HT-29 (cell line): ENCODE measurements at places on chromosomes 6 and 20.
A peak's percentile ranks its signal among the peaks of the same experiment; 100 is the strongest.

DNA sequence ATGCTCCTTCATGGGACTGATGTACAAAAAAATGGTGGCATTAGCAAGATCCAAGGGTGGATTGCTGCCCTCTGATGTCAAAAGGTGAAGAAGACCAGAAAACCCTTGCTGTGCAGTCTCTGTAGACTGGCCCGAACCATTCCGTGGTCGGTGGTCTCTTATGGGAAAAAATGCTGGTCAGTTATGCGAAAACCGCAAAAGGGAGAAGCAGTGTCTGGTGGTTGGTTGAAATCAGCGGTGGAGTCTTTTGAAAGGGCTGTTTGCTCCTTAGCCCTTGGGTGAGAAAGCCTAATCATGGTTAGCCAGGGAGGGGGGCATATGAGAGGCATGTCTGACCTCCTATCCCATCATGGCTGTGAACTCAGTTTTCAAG lies 108.1 kb downstream of the DTNBP1 start:
- no peak for DNase-seq

GRCh38 chr6:150445486-150445885 lies 76.7 kb downstream of the IYD start:
- DNase-seq = no peak

DNA sequence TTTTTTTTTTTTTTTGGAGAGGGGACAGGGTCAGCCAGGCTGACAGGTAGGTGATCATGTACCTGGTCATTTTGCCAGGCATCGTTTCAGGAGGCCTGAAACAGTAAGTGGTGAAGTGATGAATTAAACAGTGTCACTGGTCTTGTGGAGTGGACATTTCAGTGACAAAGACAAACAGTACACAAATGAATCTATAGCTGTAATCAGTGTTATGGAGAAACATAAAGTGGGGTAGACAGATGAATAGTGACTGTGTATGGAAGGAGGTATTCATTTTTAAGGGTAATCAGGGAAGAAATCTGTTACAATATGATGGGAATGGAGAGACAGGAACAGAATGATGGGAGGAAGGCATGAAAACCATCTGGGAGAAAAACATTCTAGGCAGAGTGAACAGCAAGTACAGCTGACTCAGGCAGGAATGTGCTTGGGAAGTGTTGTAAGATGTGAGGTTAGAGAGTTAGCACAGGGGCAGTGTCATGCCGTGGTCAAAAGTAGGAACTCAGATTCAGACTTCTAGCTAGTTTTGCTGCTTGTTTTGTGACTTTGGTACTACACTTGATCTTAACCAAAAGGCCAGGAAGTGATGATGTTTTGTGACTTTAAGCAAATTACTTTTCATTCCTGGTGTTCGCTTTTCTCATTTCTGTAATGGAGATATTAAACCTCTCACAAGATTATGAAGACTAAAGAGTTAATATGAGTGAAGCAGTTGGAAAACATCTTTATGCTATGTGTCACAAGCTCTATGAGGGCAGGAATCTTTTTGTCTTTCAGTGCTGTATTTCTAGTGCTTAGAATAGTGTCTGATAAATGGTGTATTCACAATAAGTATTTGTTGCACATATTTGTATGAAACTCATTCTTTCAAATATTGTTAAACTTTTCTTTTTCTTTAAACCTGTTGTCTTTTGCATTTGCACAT lies 43.4 kb downstream of the QKI start:
- DNase-seq = no peak

- DNase-seq = no peak
Observed at GRCh38 chr20:38946836-38947235, 15.3 kb upstream of the DHX35 start.

DNA sequence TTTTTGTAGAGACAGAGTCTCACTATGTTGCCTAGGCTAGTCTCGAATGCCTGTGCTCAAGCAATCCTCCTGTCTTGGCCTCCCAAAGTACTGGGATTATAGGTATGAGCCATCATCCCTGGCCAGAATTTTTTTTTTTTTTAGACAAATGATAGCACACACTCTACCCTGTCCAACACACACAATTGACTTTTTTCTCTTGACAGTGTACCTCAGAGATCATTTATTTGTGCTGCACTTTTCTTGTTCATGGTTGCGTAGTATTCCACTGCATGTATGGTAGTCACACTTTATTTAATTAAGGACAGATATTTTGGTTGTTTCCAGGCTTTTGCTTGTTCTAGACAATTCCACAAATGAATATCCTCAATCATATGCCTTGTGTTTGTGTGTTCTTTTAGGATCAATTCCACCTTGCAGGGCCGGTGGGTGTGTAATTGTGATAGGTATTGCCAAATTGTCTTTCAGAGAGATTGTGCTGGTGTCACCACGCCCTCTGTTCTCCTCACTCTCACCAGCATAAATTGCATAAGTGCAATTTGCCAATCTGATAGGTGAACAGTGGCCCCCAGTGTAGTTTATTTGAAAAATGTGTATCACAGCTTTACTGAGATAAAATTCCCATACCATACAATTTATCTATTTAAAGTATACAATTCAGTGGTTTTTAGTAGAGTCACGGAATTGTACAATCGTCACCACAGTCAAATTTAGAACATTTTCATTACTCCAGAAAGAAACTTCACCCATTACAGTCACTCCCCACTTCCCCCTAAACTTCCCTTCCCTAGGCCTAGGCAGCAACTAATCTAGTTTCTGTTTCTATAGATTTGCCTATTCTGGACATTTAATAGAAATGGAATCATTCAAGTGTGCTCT lies 20.1 kb downstream of the SRC start:
- no peak for DNase-seq

DNA sequence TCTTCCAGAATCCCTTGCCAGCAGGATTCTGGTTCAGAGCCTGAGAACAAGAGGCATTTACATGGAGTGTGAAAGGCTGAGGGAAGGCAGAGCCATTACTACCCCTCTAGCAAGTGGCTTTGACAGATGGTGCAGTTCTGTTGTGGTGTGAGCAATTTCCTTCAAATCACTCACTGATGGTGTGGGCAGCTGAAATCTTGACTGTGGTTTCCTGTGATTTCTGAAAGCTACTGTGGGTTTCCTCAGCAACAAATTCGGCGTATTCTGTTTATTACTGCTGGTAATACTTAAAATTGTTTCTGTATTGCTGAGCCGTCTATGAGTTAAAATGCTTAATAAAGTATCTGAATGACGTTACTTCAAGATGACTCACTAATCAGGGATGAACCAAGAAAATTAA lies 181.5 kb upstream of the TCF21 start:
- no peak for DNase-seq

DNA sequence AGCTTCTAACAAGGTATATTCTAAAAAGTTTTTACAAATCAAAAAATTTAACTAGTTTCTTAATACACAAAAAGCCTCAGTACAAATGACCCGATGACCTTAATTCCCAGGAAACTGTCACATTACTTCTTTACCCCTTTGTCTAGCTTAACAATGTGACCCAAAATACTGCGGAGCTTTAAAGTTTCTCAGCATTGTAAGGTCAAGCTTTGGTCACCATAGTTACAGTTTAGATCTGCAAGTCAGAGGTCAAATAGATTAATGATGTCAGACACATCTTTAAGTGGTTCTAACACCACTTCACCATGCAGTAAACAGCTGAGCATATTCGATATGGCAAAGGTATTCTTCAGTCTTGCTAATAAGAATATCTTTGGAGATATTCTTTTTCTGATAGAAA lies 36.8 kb upstream of the FLRT3 start:
- no peak for DNase-seq

DNA sequence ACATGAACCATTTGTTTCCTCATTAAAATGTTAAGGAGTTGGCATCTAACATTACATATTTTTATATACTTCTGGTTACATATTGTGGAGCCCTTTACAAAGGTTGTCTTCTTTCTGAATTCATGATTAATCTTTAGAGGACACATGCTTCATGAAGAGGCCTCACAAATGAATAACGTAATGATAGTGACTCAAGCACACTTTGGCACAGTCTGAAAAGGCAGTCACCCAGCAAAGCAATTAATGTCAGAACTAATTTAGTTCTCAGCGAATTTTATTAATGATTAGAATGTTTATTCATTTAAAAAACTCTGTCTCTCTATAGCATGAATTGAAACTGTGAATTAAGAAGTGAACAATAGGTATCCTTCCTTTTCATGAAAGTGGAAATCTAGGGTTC lies 854.2 kb downstream of the PHF3 start:
- DNase-seq = no peak

DNA sequence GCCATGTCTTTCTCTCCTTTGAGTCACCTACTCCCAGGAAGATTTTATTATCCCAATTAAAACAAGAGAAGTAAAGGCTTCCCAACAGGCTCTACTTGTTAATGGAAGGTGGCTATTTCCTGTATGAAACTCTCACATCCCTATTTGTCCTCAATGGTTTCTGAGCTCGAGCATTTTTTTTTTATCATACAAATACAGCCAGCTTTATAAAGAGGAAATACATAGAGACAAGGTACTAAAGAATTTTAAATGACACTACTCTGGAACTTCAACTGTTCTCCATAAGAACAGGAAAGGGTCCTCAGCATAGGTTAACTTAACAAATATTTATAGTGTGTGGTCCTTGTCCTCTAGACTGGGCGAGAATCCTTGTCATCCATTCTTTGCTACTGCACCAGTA lies 41.0 kb downstream of the TSHZ2 start:
- no peak for DNase-seq

DNA sequence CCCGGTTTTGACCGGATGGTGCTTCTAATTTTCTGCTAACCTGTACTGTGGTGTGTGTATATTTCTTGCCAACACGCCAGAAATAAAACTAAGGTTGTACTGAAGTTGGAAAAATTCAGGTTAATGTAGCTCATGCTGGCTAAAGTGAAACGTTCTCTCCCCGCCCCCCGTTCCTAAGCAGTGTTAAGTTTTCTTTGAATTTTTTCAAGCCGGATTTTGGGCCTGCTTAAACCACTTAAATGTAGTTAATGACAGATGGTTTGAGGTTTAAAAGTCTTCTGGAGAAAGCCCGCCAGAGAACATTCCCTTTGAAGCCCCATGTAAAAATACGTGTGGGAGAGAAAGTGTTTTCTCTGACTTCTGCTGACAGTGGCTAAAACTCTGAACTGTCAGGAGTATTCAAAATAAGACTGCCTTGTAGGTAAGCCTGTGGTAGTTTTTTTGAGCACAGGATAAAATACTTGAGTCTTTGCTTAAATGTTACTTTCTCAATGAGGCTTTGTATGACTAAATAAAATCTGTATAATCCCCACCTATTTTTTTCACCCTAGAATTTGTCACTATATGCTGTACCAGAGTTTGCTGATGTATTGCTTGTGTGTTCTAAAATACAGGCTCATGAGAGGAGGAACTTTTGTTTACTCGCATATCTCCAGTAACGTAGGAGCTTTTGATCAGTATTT lies 101.3 kb downstream of the OR2B2 start:
- DNase-seq = peak; percentile 65

DNA sequence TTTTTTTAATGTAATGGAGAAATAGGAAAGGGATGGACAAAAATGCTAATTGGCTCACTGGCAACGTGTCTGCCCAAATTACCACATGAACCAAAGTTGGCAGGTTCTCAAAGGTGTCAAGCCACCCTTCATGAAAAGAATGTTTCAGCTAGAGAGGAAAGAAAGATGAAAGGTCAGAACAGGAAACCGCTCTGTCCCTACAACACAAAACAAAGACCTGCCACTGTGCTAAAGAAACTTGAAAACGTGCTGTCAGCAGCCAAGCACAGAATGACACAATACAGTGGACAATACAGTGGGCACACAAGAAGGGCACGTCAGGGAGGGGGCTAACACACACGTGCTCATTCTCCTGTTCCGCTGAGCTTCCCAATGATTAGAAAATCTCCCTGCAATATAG lies 4.9 kb downstream of the PREP start:
- no peak for DNase-seq

- DNase-seq = no peak
Observed at GRCh38 chr6:90922325-90922724, 335.5 kb upstream of the MAP3K7 start.

DNA sequence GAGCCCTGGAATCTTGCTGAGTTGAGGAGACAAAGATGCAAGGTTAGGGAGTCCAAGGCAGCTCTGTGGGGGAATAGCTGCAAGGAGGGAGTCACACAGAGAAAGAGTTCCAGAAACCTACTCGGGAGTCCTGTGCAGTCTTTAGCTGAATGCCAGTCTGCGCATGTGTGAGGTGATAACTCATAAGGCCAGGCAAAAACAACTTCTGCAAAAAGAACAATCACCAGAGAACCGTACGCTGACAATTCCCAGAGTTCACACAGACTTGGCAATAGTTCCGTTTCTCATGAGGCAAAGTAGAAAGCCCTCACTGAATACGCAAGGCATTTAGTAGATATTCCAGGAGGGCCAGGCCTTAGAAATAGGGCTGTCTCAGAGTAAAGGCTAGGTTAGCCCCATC lies 135.2 kb upstream of the TAB2 start:
- DNase-seq = no peak

GRCh38 chr20:41623625-41624375 lies 5.6 kb upstream of the CHD6 start:
- DNase-seq = no peak

GRCh38 chr6:124446961-124447360 lies 515.3 kb upstream of the RNF217 start:
- no peak for DNase-seq

GRCh38 chr6:44386364-44386928 lies 1.1 kb upstream of the CDC5L start:
- DNase-seq = no peak

DNA sequence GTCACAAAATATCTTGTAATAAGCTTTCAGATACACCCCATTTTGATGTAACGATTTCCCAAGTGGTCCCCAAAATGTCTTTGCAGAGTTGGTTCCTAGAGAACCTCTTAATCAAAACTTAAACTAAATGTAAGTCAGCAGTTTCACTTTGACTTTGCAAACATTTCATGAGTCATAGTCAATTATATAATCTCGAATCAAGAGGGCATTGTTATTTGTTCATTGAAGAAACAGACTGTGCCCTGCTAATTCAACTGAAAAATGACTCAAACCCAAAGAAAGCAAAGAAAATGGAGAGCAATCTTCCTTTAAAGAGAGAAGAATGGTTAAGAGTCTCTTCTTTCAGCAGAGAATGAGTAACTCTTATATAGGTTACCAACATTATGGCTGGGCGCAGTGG lies 58.3 kb downstream of the IPCEF1 start:
- peak; percentile 41 for DNase-seq

GRCh38 chr6:37137201-37138090 lies 32.5 kb upstream of the PIM1 start:
- no peak for DNase-seq
